GM10248 (cell line): ENCODE measurements at places on chromosomes 12 and 14.

- DNase-seq: no peak
Observed at GRCh38 chr14:36773558-36773957, 111.9 kb downstream of the PAX9 start.

DNA sequence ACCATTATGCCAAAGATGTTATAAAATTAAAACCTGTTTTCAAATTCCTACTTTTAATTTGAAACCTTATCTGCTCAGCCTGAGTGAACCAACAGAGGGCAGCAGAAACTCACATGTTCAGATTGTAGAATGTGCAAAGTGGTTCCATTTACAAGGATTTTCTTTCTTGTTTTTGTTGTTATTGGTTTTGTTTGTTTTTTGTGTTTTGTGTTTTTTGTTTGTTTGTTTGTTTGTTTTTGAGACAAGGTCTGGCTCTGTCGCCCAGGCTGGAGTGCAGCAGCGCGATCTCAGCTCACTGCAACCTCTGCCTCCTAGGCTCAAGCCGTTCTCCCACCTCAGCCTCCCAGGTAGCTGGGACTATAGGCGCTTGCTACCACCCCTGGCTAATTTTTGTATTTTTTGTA is 22.8 kb upstream of the GARIN2 start:
- peak; percentile 26 for DNase-seq

- DNase-seq: peak; percentile 79
Observed at GRCh38 chr12:104671409-104672095, 214.8 kb downstream of the CHST11 start.

DNA sequence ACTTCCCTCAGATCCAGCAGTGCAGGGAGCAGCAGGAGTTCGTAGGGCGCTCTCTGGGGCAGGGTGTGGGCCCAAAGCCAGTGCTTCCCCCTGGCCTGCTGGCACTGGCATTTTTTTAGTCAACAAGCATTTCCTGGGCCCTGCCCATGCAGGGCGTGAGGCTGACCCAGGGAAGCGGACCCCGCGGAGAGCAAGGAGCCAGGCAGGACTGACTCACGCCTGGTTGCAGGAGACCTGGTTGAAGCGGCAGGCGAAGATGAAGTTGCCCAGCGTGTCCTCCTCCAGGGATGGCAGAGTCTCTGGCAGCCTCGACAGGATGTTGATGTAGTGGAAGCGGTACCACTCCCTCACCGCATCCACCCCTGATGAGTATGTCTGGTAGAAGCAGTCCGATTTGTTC is 13.5 kb downstream of the SCNN1A start:
- no peak for DNase-seq

- DNase-seq: no peak
Observed at GRCh38 chr14:54866588-54866987, 36.0 kb downstream of the GCH1 start.
